Psoas muscle (tissue), 8 donors: ENCODE measurements at places on chromosomes 5 and 9.

- no peak for DNase-seq
- no peak overlapping the region for H3K27ac ChIP-seq
- no peaks in the 10 kb centered on the region for H3K27me3 ChIP-seq
- no peak overlapping the region for H3K4me3 ChIP-seq
Observed at GRCh38 chr5:23626961-23627360, 119.6 kb downstream of the PRDM9 start.

DNA sequence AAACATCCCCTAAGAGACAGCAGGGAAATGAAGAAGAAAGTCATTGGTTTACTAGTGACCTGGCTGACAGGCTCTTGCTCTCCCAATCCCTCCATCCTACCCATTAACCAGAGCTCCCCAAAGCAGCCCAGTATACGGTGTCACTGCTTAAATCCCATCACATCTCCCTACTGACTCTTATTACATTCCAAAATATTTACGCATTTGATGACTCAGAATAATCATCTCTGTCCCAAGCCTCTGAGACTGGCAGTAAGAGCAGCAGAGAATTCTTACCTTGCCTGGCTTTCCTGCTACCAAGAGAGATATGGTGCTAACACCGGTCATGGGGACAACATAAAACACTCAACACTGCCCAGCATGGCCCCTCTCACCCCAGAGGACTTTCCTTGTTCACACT lies 20.2 kb upstream of the WHRN start:
- H3K4me1 ChIP-seq: no peaks in the 10 kb centered on the region
- no peaks in the 10 kb centered on the region for H3K36me3 ChIP-seq
- DNase-seq: no peak

DNA sequence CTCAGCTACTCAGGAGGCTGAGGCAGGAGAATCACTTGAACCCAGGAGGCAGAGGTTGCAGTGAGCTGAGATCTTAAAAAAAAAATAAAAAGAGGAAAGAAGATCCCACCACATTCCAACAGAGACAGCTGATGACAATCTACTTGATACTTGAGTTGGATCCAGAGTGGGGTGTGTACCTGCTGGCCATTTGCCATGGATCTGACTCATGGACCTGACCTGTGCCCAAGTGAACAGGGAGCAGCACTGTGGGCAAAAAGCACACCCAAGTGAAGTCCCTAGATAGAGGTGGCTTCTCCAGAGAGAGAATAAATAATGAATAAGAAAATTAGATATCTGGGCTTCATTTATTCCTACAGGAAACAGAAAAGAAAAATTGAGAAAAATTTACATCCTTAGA lies 81.2 kb upstream of the MIER3 start:
- no peak for DNase-seq
- H3K27me3 ChIP-seq: no peaks in the 10 kb centered on the region
- no peaks in the 10 kb centered on the region for H3K36me3 ChIP-seq
- no peak overlapping the region for H3K27ac ChIP-seq

- H3K4me3 ChIP-seq: peak overlapping the region; percentile 1
Observed at GRCh38 chr5:14450018-14450524, 131.5 kb upstream of the OTULINL start.

GRCh38 chr5:122107016-122107415 lies 22.3 kb upstream of the ZNF474 start:
- H3K36me3 ChIP-seq: no peaks in the 10 kb centered on the region
- H3K4me3 ChIP-seq: no peak overlapping the region
- DNase-seq: no peak
- no peak overlapping the region for H3K27ac ChIP-seq

DNA sequence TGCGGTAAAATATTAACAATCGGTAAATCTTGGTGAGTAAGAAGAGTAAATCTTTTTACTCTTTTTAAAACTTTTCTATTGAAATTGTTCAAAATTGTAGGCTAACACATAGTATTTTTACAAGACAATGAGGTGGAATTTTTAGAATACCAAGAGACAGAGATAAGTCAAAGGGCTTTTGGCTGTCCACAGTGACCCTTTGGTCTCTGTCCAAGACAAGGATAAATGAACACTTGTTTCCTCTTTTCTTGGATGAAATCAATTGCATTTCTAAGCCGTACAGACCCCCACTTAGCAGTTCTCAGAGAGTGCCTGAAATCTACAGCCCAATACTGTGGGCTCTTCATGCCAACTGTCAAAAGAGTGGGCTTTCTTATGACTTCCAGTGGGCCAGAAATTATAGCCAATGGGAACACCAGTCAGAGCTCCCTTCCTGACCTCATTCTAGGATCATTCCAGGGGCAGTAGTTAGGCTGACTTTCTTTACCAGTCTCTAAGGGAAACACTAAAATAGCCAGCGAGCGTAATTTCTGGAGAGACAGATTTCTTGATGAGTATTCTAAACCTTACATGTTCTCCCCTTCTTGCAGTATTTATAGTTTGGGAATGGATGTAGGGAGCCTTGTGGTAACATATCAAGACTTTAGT lies 74.1 kb downstream of the GALNT10 start:
- no peaks in the 10 kb centered on the region for H3K27me3 ChIP-seq
- H3K4me3 ChIP-seq: no peak overlapping the region
- no peaks in the 10 kb centered on the region for H3K36me3 ChIP-seq
- no peak for DNase-seq
- no peak overlapping the region for H3K27ac ChIP-seq

- no peak for DNase-seq
- H3K27ac ChIP-seq: no peak overlapping the region
- H3K36me3 ChIP-seq: no peaks in the 10 kb centered on the region
- no peak overlapping the region for H3K4me3 ChIP-seq
- no peaks in the 10 kb centered on the region for H3K4me1 ChIP-seq
Observed at GRCh38 chr9:1219284-1219683, 169.1 kb downstream of the DMRT2 start.

DNA sequence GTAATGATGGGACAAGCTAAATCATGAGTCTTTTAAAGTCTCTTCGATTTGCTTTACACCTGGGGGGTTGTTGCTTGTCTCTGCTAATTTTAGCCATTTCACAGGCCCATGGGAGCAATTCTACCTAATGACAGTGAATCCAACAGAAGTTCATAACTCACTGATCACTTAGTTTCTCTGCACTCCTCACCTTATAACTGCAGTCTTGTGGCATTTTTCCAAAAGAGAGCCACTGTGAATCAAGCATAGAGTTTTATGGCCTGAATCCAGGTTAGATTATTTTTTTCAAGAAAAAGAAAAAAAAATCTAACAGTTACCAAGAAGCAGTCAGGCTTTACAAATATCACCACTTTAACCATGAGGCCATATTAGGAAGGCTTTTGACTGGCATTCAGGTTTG lies 1.5 kb upstream of the IL7R start:
- H3K36me3 ChIP-seq: no peaks in the 10 kb centered on the region
- H3K27ac ChIP-seq: no peak overlapping the region
- H3K27me3 ChIP-seq: no peaks in the 10 kb centered on the region
- DNase-seq: no peak
- H3K4me3 ChIP-seq: no peak overlapping the region
- no peaks in the 10 kb centered on the region for H3K4me1 ChIP-seq

DNA sequence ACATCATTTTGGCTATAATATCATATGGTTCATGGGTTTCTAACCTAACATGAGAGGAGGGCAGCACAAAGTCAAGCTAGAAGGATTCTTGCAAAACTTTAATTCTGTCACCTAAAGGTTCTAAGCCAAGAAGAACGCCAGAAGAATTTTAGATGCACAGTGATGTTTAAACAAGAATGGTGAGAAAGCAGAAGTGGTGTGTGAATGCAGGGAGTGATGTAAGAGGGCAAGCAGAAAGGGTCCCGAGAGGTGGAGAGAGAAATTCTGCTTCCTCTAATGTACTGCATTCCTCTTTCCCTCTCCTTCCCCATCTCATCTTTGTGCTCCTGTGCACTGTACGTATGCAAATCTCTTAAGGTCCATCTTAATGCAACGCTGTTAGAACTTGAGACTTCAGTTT lies 2.1 kb upstream of the TRMO start:
- H3K4me1 ChIP-seq: peaks cover 14% of the 10 kb centered on the region
- H3K27ac ChIP-seq: no peak overlapping the region
- DNase-seq: no peak
- H3K4me3 ChIP-seq: no peak overlapping the region

- peak within 1 kb of the TSS; percentile 86 for H3K27ac ChIP-seq
- H3K4me3 ChIP-seq: peak within 1 kb of the TSS; percentile 72
- peaks cover 30% of the 10 kb centered on the region for H3K4me1 ChIP-seq
- no peaks in the 10 kb centered on the region for H3K27me3 ChIP-seq
- peak; percentile 85 for DNase-seq
Observed at GRCh38 chr5:173327948-173328843, at the start of gene STC2. TSS of gene STC2 (minus strand) at chr5:173328414. CDS start at chr5:173328193, 221 bp downstream.

DNA sequence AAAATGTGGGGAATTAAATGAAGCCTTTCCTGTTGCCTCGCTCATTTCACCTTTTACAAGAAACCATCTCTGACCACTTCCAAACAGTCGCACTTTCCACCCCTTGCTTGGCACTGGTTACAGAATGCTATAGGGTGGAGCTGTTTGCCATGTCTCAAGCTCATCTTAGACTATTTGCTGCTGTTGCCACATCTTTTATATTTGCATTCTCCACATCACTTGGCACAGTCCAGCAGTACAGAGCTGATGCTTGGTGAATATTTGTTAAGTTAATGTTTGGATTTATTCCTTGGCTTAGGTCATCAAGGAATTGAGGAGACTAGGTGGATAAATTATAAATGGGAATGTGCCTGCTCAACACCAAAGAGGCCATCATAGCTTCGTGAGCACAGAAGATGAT lies 53.2 kb downstream of the GNA14 start:
- H3K36me3 ChIP-seq: no peaks in the 10 kb centered on the region
- H3K27me3 ChIP-seq: no peaks in the 10 kb centered on the region
- peaks cover 5% of the 10 kb centered on the region for H3K4me1 ChIP-seq
- no peak for DNase-seq
- H3K4me3 ChIP-seq: no peak overlapping the region

DNA sequence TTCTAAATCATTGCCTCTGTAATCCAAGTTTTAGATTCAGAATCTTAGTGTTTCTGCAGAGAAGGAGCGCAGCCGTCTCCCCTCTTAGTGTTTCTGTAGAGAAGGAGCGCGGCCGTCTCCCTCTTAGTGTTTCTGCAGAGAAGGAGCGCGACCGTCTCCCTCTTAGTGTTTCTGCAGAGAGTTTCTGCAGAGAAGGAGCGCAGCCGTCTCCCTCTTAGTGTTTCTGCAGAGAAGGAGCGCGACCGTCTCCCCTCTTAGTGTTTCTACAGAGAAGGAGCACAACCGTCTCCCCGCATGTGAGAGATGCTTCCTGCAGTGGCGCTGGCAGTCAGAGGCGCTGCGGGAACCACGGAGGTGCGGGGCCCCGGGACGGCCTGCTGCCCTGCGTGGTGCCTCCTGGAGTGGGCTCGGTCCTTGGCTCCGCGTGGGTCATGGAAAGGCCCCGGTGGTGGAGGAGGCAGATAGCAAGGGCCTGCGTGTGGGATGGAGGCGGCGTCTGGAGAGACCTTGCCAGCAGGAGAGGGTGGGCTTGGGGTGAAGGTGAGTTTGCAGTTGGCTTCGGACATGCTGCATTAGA lies 10.9 kb downstream of the CEP72 start:
- H3K36me3 ChIP-seq: no peaks in the 10 kb centered on the region
- H3K27ac ChIP-seq: no peak overlapping the region
- peak; percentile 36 for DNase-seq
- no peaks in the 10 kb centered on the region for H3K4me1 ChIP-seq
- H3K4me3 ChIP-seq: no peak overlapping the region

GRCh38 chr5:148565148-148565547 lies 89.2 kb downstream of the HTR4 start:
- H3K36me3 ChIP-seq: no peaks in the 10 kb centered on the region
- H3K27ac ChIP-seq: no peak overlapping the region
- DNase-seq: no peak
- H3K4me3 ChIP-seq: no peak overlapping the region
- no peaks in the 10 kb centered on the region for H3K27me3 ChIP-seq
- no peaks in the 10 kb centered on the region for H3K4me1 ChIP-seq

- no peaks in the 10 kb centered on the region for H3K27me3 ChIP-seq
- peaks cover 28% of the 10 kb centered on the region for H3K4me1 ChIP-seq
- peak overlapping the region; percentile 50 for H3K27ac ChIP-seq
- H3K36me3 ChIP-seq: peaks cover 5% of the 10 kb centered on the region
- no peak for DNase-seq
- H3K4me3 ChIP-seq: no peak overlapping the region
Observed at GRCh38 chr9:131180454-131180853, 55.1 kb downstream of the NUP214 start.

DNA sequence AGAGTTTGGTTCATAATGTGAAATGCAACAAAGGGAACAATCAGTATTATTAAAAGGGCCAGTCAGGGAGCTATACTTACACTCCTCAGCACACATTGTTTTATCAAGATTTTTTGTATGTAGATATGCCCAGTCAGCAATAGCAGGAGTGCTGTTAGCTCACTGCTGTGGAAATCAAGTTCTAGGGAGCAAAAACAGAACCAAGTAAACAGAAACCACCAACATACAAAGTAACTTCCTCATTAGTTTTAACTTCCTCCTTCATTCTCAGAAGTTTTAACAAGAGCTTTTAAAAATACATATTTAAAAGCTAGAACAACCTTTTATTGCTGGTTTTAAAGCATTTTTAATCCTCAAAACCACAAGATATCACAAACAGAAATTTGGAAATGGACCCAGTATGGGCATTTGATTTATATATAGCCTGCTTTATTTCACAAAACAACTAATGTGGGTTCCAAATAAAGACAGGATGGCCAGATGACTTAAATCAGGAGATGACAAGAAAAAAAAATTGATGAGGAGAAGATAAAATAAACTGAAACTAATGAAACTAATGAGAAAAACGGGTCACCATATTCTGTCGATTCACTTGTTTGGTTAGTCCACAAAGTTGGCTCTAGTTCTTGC lies 178.5 kb downstream of the ADAMTS12 start:
- no peak overlapping the region for H3K27ac ChIP-seq
- no peak overlapping the region for H3K4me3 ChIP-seq
- H3K4me1 ChIP-seq: no peaks in the 10 kb centered on the region
- no peaks in the 10 kb centered on the region for H3K27me3 ChIP-seq

GRCh38 chr5:114430532-114430931 lies 68.7 kb downstream of the KCNN2 start:
- DNase-seq: no peak
- H3K27me3 ChIP-seq: no peaks in the 10 kb centered on the region
- H3K36me3 ChIP-seq: no peaks in the 10 kb centered on the region
- H3K4me3 ChIP-seq: no peak overlapping the region
- no peak overlapping the region for H3K27ac ChIP-seq

DNA sequence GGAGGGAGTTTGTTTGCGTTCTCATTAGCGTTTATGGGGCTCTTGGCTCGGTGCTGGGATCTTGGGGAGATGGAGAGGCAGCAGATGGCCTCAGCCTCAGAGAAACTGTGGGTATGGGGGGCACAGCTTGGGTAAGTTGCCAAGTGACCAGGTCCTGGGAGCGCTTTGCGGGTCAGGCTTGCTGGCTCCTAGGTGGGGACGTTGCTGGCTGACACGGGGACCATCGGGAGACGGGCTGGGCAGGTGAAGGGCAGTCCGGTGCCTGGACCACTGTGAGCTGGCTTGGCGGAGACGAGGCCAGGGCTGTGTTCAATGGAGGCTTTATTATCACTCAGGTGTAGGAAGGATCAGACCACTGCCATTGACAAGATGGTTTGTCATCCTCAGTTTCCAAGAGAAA lies 30.0 kb downstream of the FGD3 start:
- H3K4me1 ChIP-seq: no peaks in the 10 kb centered on the region
- no peak overlapping the region for H3K27ac ChIP-seq
- H3K36me3 ChIP-seq: no peaks in the 10 kb centered on the region
- H3K4me3 ChIP-seq: no peak overlapping the region
- DNase-seq: no peak
- H3K27me3 ChIP-seq: no peaks in the 10 kb centered on the region
